ENCODE measurements at places on chromosomes 2 and 18.

DNA sequence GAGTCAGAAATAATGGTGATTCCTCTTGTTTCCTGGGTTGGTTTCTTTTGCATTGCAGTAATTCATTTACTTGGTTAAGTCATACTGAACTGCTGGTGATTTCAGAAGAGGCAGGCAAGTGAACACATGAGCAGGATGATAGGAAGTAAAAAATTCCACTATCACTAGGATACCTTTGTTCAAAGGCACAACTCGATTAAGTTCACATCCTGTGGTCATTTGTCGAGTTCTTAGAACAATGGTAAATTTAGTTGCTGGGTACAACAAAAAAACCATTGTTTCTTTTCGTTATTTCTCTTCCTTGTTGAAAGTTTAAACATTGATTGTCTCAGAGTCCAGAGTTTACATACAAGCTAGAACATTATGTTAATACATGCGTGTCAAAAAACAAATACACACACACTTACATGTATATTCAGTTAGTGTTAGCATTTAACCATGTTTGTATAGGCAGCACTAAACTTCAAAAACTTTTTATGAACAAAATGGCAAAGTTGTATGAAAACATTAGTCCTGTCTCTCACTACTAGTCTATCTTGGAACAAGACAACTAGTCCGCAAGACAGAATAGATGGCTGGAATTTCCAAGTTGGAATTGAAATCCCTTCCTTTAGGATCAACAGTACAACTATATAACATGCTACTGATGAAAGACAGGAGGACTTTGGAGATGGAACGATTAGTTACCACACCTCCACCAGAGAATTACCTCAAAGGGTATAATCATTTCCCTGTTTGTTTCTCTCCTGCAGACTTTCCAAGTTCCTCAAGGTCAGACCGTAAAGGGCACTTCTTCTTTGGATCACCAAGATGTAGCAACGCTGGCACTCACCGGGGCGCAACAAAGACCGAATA, 26.2 kb downstream of the STK39 start:
- DNase-seq: no peak

DNA sequence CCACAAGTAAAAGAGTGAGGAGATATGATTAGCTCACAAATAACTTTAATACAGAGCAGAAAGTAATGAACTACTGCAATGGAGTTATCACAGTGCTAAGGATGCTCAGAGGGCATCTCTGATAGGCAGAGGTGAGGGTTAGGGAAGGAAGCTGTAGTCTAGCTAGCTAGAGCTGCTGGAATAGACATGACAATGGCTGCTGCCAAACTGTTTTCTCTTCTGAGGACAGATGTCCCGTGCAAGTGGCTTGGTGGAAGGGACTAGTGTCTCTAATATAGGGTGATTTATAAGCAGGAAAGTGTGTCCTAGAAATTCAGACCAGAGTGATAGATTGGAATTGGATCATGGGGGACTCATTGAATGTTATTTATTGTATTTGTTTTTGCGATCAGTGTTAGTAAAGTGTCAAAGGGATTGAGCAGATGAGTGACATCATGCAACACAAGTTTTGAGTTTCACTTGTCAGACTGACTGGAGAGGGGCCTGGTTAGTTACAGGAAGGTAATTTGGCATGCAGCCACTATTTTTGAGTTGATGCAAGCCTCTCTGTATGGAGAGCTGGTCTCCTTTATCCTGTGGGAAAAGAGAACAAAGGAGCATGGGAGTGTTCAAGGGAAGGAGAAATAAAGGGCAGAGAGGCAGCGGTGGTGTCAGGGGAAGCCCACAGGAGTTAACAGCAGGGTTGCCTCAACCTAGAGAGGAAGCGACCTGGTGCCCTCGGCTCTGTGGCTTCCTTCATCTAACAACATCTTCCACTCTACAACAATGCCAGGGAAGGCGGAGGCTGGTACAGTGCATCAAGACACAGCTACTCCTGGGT, 1.9 kb downstream of the CTLA4 start:
- DNase-seq: peak; percentile 11

- no peak for DNase-seq
These were observed 244.3 kb downstream of the METTL4 start for GRCh38 chr18:2326999-2327398.

- no peak for DNase-seq
These were observed 142.9 kb upstream of the SMAD2 start for GRCh38 chr18:48073211-48073930.

GRCh38 chr2:34660741-34661140, 1061.6 kb upstream of the FAM98A start:
- DNase-seq: no peak

DNA sequence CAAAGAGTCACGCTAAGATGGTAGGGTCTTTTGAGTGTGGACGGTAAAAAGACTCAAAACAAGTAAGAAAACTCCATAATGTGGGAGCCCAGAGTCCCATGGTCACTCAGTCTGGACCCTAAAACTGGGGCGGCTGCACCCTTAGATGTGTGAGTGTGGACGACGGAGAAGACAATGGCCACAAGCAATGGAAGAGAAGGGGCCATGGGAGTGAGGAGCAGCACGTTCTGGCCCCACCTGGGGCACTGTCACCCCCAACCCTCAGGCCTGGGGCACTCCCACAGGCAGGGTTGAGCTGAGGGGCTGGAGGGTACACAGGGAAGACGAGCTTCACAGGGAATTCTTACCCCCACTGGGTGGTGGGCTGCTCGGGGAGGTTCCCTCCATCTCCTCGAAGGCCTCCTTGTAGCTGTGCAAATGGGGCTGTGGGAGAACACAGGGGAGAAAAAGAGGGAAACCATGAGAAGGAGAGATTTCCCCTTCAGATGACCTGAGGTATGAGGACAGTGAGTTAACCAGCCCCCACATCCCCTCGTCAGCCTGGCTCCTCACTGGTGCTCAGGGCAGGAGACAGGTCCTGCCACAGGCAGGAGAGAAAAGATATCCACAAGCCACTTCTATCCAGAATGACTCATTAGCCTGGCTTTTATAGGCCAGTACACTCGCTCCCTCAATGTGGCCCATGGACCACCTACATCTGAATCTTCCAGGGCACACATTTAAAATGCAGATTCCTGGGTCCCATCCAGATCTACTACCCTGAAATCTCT, 167.9 kb downstream of the TNS1 start:
- no peak for DNase-seq

GRCh38 chr2:49129034-49129433, 25.3 kb downstream of the FSHR start:
- DNase-seq: no peak

DNA sequence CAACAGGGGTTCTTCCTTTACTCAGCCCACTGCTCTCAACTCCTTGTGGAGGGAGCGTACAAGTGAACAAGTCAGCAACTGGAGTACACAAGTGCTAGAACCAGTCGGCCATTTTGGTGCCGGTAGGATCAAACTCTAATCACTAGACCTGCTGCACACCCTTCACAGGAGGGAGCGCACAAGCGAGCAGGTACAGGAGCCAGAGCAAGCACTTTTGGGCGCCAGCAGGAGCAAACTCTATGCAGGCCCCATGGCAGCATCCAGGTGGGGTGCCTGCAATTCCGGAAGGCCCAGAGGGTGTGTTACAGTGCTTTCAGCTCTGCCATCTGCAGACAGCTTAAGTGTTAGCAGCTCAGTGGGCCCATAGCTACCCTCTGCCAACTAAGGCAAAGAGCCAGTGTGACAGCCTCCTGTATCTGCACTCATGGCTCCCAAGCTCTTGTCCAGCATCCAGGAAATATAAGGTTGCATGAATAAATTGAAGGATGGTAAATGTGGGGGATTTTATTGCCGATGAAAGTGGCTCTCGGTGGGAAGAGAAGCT, 426.1 kb downstream of the DCC start:
- no peak for DNase-seq

- DNase-seq: no peak
These were observed 239.8 kb upstream of the ZEB2 start for GRCh38 chr2:144759746-144760145.

- no peak for DNase-seq
These were observed 37.4 kb downstream of the ANKMY1 start for GRCh38 chr2:240520130-240520973.

DNA sequence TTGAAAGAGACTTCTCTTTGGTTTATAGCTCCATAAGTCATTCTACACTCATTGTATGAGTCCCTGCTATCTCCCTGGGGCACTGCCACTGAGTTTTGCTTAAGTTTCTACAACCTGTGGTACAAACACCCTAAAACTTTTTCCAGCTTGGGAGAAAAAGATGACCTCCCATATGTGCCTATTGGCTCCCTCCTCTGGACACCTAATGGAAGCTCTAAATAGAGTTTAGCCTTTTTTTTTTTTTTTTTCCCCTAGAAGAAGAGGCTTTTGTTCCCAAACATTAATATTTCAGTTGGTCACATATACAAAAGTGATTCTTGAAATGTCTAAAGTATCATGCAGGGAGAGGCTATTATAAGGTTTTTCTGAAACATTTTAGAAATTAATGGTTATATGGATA, 547.2 kb upstream of the TMEFF2 start:
- DNase-seq: no peak

GRCh38 chr2:28326469-28326805, 66.2 kb upstream of the FOSL2 start:
- no peak for DNase-seq

DNA sequence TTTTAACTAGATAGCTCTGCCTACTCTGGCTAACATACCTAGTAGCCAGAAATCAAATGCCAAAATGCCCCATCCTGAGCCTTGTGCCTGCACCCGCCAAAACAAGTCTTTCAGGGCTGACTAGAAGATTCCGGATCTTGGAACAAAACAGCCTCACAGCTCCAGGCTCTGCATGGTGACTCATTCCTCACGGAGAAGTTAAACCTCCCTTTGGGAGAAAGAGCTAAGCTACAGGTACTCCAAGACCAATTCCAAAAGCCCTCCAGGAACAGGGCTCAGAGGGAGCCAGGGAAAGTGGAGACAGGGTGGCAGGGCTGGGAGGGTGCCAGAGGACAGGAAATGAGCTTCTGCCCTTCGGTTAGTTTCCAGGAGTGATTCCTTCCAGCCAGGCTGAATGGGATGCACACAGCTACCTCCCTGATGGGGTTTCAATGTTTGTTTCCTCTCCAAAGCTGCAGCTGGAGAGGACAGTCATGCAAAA, 295.6 kb downstream of the TNS1 start:
- DNase-seq: no peak

DNA sequence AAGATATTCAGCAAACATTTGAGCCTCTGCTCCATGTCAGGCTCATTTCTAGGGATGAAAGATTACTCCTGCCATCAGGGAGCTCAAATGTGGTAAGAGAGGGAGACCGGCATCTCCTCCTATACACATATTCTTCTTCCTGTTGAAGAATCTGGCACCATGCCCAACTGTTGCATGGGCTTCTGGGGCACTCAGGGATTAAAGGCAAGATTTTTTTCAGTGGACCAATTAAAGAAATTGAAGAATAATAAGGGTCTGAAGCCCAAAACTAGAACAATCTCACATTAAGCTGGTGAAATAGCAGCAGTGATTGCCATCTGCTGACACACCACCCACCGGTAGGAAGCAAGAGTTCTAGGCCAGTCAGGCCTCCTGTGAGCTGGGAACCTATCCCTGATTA, 145.4 kb upstream of the LYPD6 start:
- no peak for DNase-seq

GRCh38 chr2:100673691-100674485, 111.1 kb downstream of the PDCL3 start:
- DNase-seq: no peak

DNA sequence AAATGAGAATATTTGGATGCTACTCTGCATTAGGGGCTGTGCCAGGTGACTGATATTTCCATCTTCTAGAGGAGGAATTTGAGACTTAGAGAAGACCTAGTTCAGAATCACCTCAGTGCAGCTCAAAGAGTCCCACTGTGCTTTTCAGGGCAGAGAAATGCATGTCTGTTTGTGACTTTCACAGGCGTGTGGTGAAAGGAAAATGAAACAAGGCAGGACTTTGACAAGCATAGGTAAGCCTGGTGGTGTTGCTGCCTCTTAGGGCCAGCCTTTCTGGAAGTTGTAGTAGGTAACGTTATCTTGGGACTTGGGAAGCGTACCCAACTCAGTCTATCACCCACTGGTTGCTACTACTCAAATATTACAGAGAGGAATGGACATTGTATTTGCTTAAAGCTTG, 2.6 kb downstream of the GPR39 start:
- no peak for DNase-seq

DNA sequence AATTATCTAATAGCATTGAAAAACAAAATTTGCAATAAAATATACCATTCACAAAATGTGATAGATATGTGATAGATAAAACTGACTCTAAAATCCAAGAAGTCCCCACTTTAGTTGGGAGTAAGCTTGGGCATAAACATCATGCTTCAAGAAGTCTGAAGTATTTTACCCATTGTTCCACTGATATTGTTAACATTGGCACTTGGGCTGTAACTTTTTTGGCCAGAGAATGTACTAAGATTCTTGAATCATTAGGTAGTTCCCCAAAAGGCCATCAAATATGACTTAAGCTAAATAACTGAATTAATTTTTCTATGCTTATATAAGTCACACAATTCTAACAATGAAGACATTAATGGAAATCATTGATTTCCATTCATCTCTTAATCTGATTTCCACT, 413.6 kb downstream of the CDH2 start:
- DNase-seq: no peak

- no peak for DNase-seq
These were observed 88.2 kb downstream of the TMEM131 start for GRCh38 chr2:97907369-97908100.

DNA sequence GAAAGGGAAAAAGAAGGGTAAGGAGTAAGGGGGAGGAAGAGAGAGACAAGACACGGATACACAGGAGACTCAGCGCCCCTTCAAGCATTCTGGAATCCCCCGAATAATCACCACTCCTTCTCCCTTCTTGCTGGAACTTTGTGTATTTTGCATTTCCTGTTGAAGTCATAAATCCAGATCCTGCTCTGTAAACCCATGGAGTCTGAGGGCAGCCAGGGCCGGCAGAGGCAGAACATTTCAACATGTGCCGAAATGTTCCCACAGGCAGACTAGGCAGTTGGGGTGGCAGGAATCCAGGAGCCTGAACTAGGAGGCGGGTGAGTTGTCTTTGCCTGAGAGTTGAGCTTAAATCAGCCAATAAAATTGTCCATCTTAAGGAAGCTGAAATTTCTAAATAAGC, 193.1 kb downstream of the SH3RF3 start:
- no peak for DNase-seq

GRCh38 chr2:118062048-118062447, 26.2 kb upstream of the INSIG2 start:
- no peak for DNase-seq

DNA sequence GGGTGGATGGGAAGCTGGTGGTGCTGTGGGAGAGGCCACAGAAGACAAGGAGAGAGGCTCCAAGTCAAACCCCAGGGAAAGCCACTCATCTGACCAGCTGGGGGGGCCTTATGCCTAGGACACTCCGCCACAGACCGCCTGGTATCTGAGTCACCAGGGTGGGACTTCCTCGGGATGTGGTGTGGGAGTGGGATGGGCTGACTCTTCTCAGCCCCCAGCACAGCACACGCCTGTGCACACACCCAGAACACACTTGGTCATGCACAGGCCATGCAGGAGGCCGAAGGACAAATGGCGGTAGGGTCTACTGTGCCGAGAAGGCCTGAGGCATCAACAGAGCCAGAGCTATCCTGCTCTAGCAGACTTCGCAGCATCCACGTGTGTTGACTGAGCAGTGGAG, 136.4 kb downstream of the INHBB start:
- DNase-seq: no peak

All from stimulated activated CD8-positive, alpha-beta memory T cell treated with anti-CD3 and anti-CD28 coated beads, Interleukin-15, amount 100 ng/mL, for 1 hour (primary cell).